ENCODE measurements at places on chromosomes 12 and 14. TPM values are rescaled to one million over a fixed set of nuclear protein-coding genes. Genes with fewer than 3 reads are reported as not detected.

DNA sequence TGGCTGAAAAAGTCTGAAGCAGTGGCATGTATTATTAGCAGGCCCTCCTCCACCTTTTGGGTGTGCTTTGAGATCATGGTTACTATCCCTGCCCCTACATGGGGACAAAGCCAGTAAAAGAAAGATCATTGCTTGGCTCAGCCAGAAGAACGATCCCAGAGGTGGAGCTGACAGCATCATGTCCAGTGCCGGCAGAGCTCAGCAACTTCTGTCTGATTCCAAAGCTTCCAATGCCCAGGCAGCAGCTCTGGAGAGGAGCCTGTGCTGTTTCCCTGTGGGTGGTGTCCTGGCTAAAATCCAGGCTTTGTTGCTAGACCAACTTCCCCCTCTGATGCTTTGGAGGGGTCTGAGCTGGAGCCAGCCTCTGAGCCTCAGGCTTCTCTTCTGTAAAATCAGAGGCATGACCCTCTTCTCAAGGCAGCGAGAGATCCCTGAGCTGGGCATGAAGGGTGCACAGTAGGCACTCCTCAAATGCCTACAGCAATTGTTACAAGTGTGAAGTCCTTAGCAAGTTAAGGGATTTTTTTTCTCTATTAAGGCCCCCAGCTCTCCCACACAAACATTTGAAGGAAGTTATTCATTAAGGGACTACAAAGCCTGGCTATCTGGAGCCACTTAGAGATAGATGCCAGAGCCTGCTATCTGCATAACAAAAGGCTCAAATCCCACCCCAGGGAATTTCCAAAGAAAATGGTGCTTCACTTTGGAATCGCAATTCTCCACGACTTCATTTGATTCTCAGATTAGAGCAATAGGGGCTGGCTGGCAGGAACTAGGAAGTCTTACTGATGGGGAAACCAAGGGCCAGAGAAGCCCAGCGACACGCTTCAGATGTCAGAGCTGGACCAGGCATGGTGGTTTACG lies 10.9 kb upstream of the GSC start:
- no peak for DNase-seq

GRCh38 chr12:94305130-94305957 lies 154.3 kb downstream of the CEP83 start:
- no peak for DNase-seq

DNA sequence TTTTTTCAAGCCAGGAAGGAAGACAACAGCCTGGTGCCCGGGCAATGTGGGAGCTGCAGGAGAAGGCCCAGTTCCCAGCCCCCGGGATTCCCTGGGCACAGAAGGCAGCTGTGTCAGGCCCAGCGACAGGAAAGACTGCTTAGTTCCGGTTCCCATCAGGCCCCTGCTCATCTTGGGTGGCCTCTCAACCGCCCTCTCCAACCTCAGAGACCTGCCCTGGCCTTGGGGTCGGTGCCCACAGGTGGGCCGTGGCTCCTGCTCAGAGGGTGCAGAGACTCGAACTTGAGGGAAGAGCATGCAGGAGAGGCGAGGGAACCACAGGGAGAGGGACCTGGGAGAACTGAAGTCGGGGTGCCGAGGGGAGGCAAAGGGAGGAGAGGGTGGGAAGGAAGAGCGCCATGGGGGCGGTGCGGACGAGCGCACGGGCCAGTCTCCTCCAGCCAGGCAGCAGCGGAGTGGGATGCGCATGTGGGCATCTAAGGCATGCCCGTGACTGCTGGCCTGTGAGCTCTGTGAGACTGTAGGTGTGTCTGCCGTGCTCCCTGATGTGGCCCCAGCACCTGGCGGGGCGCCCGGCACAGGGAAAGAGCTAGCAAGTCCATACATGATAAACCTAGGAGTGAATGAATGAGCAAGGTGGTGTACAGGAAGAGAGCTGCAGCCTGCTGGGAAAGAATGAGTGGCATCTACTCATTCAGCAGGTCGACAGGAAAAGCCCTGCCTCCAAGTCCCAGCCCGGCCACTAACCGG lies 42.7 kb downstream of the SSH1 start:
- no peak for DNase-seq

- DNase-seq = no peak
Observed at GRCh38 chr12:66062290-66062625, 68.3 kb downstream of the LLPH start.

GRCh38 chr12:128388461-128389000 lies 121.6 kb downstream of the TMEM132C start:
- no peak for DNase-seq

DNA sequence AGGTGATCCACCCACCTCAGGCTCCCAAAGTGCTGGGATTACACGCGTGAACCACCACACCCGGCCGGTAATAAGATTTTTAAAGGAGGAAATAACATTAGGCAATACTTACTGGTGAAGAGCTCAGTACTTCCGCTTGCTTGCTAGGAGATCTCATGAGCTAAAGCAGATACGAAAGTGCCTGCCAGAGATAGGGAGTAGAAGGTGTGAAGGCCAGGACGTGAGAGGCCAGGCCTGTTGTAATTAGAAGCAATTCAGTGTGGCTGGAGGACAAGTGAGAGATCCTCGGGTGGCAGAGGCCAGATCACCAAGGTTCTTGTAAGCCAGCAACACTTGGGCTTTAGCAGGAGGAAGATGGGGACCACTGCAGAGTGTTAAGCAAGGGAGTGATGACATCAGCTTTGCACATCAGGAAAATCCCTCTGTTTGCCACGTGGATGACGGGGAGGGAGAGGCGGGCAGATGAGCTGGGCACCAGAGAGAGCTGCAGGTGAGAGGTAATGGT lies 7.6 kb downstream of the TECPR2 start:
- peak; percentile 6 for DNase-seq

Gene LMNTD1
- polyA plus RNA-seq = not detected

- no peak for DNase-seq
Observed at GRCh38 chr12:67758521-67758920, 110.0 kb downstream of the DYRK2 start.

GRCh38 chr14:86515195-86515594 lies 985.3 kb downstream of the FLRT2 start:
- DNase-seq = no peak

- peak; percentile 49 for DNase-seq
Observed at GRCh38 chr14:77141214-77142004, at the start of gene ZDHHC22. ZDHHC22 (minus strand) TSS chr14:77141791; CDS start chr14:77139738, 2,053 bp downstream.

DNA sequence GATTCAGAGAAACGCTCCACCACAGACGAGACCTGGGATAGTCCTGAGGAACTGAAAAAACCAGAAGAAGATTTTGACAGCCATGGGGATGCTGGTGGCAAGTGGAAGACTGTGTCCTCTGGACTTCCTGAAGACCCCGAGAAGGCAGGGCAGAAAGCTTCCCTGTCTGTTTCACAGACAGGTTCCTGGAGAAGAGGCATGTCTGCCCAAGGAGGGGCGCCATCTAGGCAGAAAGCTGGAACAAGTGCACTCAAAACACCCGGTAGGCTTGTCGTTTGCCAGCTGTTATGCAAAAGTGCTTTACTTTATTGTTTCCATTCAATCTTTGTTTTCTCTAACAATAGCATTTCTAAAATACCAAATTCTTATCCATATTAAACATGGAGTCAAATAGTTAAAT lies 287.3 kb downstream of the NAV3 start:
- DNase-seq = peak; percentile 16

- no peak for DNase-seq
Observed at GRCh38 chr12:68227356-68227755, 1.7 kb upstream of the IL26 start.

Gene DBX2
- not detected for polyA plus RNA-seq

DNA sequence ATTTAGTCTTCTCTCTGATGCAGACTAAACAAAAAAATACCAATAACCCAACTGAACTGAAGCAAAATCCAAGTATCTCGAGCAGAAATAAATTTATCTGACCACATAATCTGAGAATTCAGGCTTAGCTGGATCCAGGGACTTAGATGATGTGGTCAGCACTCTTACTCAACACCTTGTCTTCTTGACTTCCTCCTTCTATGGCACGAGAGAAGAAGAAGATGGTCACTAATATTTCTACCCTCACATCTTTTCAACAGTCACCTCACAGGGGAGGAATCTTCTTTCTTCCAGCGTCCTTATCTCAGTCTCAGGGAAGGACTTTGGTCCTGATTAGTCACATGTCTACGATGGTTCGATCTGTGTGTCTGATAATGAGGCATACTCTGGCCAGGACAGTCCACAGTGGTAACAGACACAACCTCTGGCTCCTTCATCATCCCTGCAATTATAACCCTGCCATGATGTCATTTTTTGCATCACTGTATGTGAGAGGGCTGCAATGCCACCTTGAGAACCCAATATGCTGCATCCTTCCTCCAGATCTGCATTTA lies 15.8 kb downstream of the RGS6 start:
- DNase-seq = no peak

Gene TAS2R50
- not detected for polyA plus RNA-seq

DNA sequence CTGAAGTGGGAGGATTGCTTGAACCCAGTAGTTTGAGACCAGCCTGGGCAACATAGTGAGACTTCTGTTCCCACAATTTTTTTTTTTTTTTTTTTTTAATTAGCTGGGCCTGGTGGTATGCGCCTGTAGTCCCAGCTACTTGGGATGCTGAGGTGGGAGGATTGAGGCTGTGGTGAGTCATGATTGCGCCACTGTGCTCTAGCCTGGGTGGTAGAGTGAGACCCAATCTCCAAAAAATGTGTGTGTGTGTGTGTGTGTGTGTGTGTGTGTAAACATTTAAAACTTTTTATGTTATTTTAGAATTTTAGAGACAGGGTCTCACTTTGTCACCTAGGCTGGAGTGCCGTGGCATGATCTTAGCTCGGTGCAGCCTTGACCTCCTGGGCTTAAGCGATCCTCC lies 6.8 kb downstream of the PPP1R36 start:
- peak; percentile 44 for DNase-seq

- peak; percentile 92 for DNase-seq
Observed at GRCh38 chr12:89947437-89948270, 239.0 kb upstream of the ATP2B1 start.

- DNase-seq = no peak
Observed at GRCh38 chr14:32648434-32648833, 290.2 kb upstream of the NPAS3 start.

GRCh38 chr12:4111010-4111409 lies 162.6 kb upstream of the CCND2 start:
- no peak for DNase-seq

- DNase-seq = peak; percentile 76
Observed at GRCh38 chr14:99574099-99574880, 29.7 kb downstream of the CCDC85C start.

Gene AMN
- 0.58 TPM for polyA plus RNA-seq

DNA sequence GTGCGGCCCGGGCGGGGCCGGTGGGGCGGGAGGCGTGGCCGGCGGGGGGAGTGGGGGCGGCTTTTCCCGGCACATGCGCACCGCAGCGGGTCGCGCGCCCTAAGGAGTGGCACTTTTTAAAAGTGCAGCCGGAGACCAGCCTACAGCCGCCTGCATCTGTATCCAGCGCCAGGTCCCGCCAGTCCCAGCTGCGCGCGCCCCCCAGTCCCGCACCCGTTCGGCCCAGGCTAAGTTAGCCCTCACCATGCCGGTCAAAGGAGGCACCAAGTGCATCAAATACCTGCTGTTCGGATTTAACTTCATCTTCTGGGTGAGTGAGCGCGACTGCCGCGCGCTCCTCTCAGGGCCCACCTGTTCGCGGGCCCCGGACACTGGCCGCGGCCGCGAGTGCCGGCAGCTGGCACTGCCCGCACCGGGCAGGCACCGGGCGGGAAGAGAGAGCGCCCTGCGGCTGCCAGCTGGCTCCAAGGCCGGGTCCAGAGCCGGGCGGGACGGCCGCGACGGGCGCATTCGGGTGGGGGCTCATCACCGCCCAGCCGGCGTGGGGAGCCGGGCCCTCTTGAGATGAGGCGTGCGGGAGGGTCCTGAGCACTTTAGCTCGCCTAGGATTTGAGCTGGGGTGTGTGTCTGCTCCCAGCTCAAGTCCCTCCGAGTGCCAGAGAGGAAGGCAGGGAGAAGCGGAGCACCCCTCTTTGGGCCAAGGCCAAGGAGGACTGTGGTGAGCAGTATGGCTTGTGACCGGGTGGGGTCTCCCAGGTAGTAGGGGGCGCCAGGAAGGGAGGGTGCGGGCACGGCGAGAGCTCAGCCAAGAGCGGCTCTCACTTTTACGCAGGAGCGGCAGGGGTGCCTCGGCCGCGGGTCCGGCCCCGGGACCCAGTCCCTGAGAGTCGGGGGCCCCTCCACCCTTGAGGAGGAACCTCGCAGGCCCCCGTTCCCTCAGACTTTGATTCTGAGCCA lies at the start of gene CD9:
Gene CD9, plus strand, starts transcription at position 145 of the 957 bp plus-strand sequence. Its CDS starts 100 bp downstream, at position 245.
- DNase-seq = peak; percentile 76

- DNase-seq = no peak
Observed at GRCh38 chr12:56014205-56014604, 6.6 kb upstream of the IKZF4 start.

GRCh38 chr12:57461276-57461916 lies 1.8 kb downstream of the GLI1 start:
- DNase-seq = peak; percentile 92

DNA sequence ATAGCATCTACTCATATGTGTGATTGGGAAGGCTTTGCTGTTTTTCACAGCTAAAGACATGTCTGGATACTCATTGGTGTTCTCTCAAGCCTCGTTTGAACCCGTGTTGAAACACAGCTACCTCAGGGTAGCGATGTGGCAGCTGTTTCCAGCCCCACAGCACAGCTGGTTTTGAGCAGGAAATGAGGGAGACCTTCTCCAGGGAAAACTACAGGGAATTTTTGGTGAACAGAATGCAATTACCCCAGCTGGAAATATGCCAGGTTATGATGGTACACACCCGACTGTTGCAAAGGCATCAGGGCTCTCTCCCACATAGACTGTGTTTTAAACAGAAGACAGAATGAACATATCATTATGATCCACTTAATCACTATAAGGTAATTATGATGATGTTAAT lies 828.9 kb downstream of the VRK1 start:
- no peak for DNase-seq

Gene GPR132
- 0.18 TPM for polyA plus RNA-seq

GRCh38 chr14:66216763-66217162 lies 269.4 kb upstream of the CCDC196 start:
- no peak for DNase-seq

Gene VDR
- polyA plus RNA-seq = 1.9 TPM

- no peak for DNase-seq
Observed at GRCh38 chr12:59459966-59460660, 135.7 kb upstream of the SLC16A7 start.

- DNase-seq = no peak
Observed at GRCh38 chr12:68007466-68007865, 18.2 kb downstream of the IFNG-AS1 start.

DNA sequence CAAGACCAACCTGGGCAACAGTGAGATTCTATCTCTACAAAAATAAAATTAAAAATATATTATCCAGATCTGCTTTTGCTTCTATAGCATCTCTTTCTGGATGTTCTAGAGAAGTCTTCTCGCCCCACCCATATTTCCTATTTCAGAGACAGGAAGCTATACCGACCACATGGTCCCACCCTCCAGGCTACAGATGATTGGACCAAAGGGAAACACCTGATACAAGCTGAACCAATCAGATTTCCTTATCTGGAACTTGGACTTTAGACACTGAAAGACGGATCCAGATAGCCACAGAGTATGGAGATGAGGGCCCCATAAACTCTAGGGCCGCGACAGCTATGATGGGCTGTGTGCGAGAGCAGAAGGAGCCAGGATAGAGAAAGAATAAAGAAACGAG lies 48.7 kb downstream of the CCDC60 start:
- DNase-seq = no peak

- DNase-seq = no peak
Observed at GRCh38 chr12:129701631-129702101, 202.2 kb downstream of the TMEM132D start.

Gene HOTAIR
- polyA plus RNA-seq = 0.71 TPM
